ENCODE measurements at places on chromosomes 4 and X.

- DNase-seq: peak; percentile 9
Measured at GRCh38 chr4:128913228-128913627, 103.7 kb downstream of the JADE1 start.

DNA sequence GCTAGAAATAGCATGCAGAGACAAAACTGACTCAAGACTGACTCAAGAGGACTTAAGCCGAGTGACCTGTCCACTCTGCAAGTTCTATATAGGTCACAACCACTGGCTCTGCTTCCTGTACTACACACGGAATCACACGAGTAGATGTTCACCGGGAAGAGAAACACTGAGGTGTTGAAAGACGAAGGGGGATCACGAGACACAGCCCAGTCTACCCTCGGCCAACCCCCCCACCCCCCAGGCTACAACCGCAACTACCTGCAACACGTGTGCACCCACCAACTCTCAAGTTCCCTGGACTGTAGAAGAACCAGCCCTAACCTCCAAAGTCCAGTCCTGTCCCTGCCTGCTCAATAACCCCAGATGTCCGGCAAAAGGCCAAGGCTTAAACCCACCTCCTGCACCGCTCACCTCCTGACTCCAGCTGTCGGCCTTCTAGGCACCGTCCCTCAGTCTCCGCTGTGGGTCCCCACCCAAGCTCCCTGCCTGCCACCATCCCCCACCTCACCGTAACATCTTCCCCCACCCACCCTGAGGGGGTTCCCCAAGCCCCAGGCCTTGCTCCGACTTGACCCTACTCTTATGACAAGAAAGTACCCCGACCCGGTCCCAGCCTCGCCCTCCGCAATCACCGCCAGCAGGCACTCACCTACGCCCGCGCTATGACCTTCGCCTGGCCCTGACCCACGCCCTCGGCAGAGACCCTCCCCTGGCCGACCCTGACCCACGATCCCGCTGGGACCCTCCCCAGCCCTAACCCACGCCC is 739 bp downstream of the GAK start:
- DNase-seq: no peak

DNA sequence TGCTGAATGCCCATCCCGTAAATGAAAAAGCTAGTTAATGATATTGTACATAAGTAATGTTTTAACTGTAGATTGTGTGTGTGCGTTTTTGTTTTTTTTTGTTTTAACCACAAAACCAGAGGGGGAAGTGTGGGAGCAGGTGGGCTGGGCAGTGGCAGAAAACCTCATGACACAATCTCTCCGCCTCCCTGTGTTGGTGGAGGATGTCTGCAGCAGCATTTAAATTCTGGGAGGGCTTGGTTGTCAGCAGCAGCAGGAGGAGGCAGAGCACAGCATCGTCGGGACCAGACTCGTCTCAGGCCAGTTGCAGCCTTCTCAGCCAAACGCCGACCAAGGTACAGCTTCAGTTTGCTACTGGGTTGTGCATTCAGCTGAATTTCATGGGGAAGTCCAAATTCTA is at the start of gene SPP1:
Gene SPP1 (plus strand): TSS at position 249 of the 400 bp plus-strand sequence. CDS start 1,182 bp downstream, outside the sequence.
- DNase-seq: peak; percentile 11

DNA sequence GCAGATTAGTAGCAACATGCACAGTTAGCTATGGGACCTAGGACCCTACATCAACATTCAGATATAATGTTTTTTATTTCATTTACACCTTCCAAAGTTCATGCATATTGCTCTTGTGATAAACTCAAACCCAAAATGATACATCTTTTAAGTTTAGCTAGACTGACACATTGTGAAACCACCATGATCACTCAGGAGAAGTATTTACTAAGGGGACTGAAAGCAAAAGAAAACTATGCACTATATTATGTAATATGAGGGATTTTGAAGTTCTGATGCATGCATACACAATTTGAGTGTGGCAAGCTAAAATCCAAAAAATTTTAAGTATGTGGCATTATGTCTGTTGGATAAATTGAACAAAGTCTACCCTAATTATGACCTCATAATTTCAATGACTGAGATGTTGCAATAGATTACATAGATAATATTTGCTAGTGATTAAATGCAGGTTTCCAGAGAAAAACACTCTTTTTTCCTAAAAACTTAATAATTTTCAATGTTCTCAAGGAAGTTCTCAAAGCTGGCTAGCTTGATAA is 914.8 kb upstream of the GRIA3 start:
- no peak for DNase-seq

DNA sequence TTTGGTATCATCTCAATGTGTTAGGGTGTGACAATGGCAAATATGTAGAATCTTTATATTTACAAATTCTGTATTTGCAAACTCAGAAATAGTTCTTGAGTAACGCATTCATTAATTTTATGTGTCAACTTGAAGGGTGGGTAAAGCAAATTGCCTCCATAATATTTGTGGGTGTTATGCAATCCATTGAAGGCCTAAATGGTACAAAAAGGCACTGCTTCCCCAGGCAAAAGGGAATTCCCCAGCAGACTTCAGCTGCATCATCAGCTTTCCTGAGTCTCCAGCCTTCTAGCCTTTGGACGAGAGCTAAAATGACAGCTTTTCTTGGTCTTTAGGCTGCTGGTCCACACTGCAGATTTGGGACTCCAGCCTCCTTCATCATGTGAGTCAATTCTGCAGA is 292.2 kb upstream of the PCDH7 start:
- no peak for DNase-seq

DNA sequence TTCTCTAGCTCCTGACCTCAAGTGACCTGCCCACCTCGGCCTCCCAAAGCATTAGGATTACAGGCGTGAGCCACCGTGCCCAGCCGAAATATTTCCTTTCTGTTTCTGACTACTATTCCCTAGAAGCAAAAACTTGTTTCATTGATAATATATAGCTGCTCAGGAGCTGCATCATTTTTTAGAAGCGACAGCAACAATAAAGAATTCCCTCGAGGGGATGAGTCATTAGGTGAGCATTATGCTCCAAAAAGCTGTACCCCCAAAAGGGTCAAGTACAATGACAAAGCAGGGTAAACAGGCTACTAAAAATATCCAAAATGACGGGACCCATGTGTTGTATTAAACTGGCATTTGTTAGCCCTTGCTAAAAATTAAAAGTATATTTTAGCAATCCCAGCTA is 67.0 kb downstream of the RBM47 start:
- DNase-seq: no peak

DNA sequence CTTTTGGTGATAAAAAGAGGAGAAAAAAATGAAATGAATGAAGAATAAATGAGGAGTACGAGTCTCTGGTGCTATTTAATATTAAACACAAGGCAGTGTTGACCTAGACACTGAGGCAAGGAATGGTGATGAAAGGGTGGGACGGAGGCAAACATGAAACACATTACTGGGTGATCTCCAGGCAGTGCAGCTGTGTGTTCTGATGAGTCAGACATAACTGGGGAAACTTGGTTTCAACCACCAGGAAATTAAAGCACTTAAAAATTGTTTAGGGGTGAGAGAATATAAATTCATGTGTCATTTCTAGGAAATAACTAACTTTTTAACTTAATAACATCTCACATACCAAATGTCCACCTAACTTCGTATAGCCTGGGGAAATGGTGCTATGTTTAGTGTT is 19.7 kb upstream of the CXCL6 start:
- DNase-seq: no peak

DNA sequence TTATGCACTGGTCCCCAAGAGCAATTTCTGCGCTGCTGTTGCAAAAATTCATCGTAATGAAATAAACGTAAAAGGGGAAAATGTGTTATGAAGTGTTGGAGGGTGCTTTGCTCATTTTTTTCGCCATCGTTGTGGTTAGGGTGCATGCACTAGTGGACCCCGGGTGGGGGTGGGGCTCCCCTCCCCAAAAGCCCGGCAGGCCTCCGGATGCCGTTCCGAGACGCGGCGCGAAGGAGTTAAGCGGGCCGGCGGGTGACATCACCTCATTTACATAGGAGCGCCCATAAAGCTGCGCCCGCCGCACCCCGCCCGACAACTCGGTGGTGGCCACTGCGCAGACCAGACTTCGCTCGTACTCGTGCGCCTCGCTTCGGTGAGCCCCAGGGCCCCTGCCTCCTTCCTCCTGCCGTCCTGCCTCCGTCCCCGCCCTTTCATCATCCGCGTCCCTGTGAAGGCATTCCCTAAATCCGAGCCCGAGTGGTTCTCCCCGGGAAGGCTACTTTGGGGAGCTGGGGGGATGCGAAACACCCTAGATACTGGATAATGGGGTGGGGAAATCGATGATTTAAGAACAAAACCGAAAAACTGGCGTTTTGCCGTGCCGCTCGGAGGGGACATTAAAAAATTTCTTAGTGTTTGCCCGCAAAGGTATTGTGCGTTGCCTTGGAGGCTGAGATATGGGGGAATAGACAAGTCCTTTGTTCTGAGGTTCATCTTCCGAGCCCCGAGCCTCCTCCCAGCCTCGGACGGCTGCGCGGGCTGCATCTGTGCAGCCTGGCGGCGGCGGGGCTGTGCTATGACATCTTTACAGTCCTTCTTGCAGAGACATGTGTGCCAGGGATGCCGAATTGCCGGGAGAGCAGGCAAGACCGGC is at the start of gene TMSB4X:
Gene TMSB4X (plus strand): TSS at position 315 of the 874 bp plus-strand sequence.
- DNase-seq: peak; percentile 74

DNA sequence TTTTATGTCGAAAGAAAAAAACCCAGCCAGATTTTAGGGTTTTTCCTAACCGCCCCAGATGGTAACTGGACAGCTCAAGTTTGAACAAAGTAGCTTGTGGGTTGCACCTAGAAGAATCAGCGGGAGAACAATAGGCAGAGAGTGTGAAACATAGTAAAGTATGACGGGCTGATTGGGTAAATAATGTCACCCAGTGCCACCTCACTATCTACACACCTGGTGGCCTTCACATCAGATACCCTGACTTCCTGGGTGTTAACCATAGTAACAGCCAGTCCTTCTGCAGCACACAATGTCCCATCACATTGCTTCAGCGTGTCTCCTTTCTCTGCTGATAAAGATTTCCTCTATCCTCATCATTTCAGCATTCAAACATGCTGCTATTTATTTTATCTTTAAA is 159.1 kb upstream of the HS3ST1 start:
- DNase-seq: no peak

GRCh38 chr4:174210952-174211490 is 72.4 kb downstream of the FBXO8 start:
- no peak for DNase-seq

- no peak for DNase-seq
Measured at GRCh38 chr4:114161809-114162208, 182.4 kb upstream of the ARSJ start.

- no peak for DNase-seq
Measured at GRCh38 chr4:22814906-22815305, 122.2 kb downstream of the GBA3 start.

- no peak for DNase-seq
Measured at GRCh38 chrX:10187421-10187820, 30.6 kb downstream of the CLCN4 start.

DNA sequence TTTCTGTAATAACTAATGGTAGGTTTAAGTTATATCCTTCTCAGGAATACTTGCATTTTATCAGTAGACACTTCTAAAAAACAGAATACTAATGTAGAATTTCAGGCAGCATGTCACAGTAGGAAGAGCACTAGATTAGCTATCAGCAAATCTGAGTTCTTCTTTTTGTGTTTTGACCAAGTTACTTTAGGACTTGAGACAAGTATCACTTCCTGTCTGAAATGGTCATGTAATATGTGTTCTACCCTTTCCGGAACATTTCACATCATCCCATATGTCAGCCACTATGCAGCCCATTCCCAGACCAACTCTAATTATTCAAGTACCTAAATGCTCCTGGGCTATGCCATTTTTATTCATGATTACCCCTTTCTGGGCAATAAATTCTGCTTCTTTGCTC is 401.8 kb upstream of the RPS6KA3 start:
- DNase-seq: no peak

DNA sequence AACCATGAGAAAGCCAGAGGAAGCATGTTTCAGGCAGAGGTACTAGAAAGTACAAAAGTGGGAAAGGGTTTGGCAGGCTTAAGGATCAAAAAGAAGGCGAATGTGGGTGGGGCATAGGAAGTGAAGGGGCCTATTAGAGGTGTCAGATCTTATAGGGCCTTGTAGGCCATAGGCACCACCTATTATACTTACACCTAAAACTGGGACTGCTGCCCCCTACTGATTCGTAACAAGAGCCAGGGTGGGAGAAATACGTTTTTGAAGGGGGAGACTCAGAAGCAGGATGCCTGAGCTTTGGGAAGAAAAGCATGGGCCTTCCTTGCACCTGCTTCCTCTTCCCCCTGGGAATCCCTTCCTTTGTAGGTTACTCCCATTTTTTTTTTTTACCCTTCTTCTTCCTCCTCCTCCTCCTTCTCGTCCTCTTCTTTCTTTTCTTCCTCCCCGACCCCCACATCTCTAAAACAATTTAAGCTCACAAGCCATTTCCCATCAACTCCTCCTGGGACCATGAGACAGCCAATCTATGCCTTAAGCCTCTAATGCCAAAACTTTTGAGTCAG is 40.7 kb upstream of the GPC3 start:
- no peak for DNase-seq

GRCh38 chrX:24335871-24336270 is 22.0 kb upstream of the SUPT20HL2 start:
- DNase-seq: no peak

DNA sequence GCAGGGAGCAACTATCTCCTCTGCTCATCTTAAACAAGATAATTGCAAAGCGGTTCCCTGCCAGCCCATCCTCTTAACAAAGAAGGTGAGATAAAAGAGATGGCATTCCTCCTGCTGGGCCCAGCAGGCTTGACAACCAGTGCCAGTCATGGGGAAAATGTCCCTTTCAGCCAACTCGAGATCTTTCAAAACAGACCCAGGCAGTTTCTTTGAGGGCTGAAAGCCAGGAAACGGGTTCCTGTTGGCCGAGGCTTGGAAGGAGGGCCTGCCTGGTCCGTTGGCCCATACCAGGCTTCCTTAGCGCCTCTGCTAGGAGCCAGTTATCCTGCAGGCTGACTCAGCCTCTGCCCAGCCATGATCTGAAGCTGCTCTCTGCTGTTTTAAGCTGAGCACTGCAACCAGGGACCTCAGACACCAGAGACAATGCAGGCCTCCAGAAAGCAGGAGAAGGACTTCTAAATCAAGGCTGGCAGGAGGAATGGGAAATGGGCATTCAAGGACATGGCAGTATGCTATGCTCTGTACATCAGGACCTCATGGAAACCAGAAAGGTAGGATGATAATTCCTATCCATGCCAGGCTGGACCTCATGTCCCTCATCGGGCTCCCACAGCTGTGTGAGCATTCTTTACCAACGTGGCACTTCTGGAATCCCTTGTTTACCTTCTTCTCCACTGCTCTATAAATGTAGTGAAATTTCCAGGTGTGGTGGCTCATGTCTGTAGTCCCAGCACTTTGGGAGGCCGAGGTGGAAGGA is 42.4 kb upstream of the SLC2A9 start:
- no peak for DNase-seq

DNA sequence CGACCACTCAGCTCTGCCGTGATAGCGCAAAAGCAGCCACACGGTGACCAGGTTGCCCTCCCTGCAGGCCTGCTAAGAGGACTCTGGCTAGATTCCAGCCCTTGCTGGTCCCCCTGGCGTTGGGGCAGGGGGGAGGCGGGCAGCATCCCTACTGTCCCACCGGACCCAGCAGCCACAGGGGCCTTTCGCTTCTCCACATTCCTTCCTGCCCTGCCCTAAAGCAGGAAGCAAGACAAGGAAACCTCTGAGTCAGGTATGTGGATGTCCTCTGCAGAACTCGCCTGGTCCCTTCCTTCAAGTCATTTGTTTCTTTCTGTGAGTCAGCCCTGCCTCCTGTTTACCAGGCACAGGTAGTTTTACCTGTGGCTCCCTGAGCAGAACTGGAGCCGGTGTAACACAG is 60.2 kb upstream of the CLDN34 start:
- no peak for DNase-seq

- DNase-seq: no peak
Measured at GRCh38 chr4:16337936-16338335, 111.7 kb upstream of the TAPT1 start.
